Left kidney (tissue), 8 donors: ENCODE measurements at places on chromosomes 3 and 15. TPM values are rescaled to one million over a fixed set of nuclear protein-coding genes. Genes with fewer than 3 reads are reported as not detected.

GRCh38 chr3:67719333-67719732 is 64.9 kb upstream of the SUCLG2 start:
- DNase-seq, result no peak

DNA sequence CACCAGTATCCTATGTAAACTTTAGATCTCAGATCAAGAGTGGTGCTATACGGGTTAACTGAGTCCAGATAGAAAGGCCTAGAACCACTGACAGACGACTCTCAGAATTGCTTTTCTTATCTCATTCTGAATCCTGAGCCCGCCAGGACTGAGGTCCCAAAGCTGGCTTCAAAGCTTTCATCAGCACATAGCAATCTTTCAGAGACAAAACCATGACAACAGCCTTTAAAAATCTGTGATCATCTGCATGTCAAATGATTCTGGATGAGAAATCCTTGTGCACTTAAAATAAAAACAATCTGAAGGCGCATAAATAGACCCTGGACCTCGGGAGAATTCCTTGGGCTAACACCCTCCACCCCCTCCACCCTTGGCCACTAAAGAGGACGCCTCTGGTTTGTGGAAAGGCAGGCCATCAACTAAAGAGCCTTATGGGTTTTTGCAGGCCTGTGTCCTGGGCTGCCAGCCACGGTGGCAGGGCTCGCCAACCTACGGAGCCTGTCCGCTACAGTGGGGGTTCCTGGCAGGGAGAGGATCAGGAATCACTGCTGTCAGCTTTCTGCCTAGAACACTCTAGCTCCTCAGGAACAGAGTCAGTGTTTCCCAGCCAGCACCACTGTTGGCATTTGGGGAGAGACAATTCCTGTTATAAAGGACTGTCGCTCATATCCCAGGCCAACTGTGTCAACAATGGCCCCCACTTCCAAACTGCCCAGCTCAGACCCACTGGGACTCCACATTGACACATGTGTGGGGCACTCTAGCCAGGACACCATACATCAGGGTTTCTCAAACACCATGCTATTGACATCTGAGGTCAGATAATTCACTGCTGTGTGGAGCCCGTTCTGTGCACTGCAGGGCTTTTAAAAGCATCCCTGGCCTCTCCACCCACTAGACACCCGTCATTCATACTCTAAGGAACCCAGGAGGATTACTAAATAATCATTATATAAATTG is 20.2 kb downstream of the TLE3 start:
- DNase-seq, result no peak

DNA sequence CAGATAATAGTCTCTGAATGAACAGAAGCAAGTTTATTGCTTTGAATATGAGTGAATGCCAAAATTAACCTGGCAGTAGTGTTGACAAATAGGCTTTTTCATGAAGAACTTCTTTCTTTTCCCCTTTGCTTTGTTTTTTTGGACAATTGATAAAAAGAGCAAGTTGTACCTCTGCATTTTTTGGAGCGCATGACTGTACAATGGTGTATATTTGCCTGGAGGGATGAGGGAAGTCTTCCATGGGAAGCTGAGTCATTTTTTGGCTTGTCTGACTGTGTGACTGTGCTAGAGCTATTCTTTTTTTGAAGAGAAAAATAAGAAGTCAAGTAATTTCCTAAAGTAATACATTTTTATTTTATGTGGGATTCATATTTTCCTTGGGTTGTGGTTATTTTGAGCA is 186.9 kb downstream of the KLHL25 start:
- no peak for DNase-seq

GRCh38 chr3:148758303-148758884 is 60.7 kb downstream of the AGTR1 start:
- no peak for DNase-seq

DNA sequence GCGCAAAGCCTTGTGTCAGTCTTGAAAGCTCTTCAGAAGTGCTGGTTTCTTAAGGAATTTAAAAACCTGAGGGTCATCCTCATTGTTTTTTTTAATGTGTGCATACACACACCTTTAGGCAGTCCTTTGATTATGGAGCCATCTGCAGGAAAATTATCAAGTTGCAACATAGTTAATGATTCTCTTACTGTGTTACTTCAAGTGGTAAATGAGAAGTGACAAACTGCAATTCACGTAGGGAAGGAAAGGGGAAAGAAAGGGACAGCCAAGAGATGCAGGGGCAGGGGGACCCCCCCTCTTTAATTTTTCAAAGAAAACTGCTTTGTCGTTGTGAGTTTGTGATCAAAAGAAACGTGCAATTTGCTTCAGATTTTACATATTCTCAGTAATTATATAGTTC is 162.4 kb upstream of the CGNL1 start:
- peak; percentile 70 for DNase-seq

DNA sequence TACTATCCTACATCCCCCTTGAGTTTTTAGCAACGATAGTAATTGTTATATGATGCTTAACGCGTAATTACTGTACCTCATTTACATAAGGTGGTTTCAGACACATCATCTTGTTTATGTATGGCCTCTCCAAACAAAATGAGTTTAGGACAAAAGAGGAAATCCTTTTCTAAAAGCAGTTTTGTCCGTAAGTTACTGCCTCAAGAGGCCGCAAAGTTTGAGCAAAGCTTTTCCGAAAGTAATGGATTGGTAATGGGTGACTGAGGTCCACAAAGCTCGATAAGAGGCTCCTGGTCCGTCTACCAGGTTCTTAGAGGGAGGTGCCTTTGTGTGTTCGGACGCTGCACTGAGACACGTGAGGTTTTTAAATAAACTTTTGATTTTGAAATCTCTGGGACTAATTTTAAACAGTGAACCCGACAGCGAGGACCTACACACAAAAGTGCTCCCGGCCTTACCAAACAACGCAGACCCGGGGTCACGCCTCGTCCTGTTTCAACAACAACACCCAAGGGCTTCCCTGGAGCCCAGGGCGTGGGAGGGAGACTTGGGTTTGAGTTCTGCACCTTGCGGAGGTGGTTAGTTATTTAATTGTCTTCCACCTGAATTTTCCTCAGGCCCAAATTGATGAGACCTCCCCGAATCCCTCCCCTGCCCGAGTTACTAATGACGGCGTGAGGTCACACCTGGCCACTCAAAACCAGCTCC is 456 bp upstream of the C15orf61 start:
- DNase-seq, result peak; percentile 27

- DNase-seq, result no peak
Measured at GRCh38 chr3:17626395-17626794, 116.0 kb downstream of the TBC1D5 start.

GRCh38 chr15:90141646-90142045 is 39.4 kb upstream of the IDH2 start:
- no peak for DNase-seq

GRCh38 chr3:85355572-85355971 is 396.8 kb downstream of the CADM2 start:
- no peak for DNase-seq

DNA sequence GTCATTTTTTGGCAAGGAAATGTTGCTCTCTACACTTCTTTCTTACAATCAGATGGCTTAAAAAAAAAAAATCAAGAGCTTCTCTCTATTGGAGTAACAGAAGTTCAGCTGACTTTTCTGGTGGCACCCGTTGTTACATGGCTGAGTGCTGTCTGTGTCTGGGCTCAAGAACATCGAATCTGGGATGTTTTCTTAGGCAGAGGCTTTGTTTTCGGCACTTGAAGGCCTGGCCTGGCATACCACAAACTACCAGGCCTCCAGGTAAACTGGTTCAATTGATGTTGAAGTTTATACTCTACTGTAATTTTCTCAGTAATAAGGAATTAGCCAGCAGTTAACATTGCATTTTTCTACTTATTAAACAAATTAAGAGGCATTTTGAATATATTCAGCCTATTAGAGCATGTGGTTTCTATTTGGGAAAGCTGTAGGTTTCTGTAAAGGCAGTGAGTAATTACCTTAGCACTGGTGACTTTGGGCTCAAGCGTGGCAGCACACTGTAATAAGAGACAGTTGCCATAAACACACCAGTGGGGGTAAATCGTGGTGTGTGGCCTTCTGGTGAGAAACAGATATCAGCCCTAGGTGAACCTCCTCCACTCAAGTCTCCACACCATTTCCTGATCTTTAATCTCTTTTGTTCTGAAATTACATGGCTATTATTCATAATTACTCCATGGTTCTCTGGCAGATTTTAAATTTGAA is 544.7 kb downstream of the MECOM start:
- no peak for DNase-seq

DNA sequence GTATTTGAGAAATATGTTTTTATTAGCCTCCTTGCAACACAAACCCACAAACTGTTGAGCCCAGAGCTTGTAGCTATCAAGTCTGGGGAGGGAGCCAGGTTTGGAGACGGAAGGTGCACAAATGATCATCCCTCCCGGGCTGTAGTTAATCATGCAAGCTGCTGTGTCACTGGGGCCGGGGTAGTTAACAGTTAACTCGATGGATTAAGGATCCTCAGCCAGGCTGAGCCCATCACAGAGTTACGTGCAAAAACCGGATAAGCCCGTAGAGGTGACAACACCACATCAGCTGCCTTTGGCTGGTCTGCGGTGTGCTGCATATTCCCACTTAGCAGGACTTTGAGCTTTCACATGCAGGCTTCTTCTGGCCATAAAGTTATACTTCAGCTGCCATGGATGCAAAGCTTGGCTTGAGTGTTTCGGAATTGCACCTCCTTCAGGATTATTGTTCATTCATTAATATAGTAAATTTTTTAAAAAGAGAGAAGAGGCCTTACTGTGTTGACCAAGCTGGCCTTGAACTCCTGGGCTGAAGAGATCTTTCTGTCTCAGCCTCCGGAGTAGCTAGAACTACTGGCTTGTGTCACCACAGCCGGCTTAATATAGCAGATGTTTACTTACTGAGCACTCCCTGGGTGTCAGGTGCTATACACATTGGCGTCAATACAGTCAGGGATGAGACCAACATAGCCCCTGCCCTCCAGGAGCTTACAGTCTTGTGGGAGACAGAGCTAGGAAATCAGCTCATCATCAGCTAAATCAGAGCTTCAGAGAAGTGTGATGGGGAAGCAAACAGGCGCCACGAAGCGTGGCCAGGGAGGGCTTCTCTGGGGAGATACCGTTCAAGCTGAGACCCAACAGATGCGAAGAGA is 226.8 kb upstream of the BHLHE40 start:
- DNase-seq, result peak; percentile 50

DNA sequence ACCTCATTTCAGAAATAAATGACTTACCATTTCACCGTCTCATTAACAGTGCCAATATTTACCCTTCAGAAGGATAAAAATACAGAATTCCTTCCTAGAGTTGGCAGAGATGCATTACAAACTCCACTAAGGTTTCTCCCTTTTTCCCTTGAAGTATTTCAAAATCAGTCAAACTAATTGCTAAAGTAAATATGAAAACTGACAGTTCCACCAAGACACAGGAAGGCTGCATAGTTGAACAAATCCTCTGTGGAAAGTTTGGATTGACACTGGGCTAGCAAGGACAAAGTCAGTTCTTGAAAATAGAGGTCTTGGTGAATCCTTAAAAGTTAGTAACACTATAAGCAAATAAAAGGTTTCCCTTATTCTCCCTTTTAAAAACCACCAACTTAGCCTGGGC is 34.5 kb downstream of the DCP1A start:
- no peak for DNase-seq

- no peak for DNase-seq
Measured at GRCh38 chr15:40080847-40081246, 27.8 kb downstream of the BMF start.

GRCh38 chr3:37499864-37500263 is 325.5 kb upstream of the LRRFIP2 start:
- DNase-seq, result no peak

STRIT1 gene
- 1.5 TPM for polyA plus RNA-seq

CSTA gene
- 0.32 TPM for polyA plus RNA-seq

PLSCR5 gene
- not detected for polyA plus RNA-seq

DENND6A gene
- polyA plus RNA-seq, result 41.0 TPM

HIGD2B gene
- polyA plus RNA-seq, result not detected

AMIGO3 gene
- polyA plus RNA-seq, result 2.6 TPM
